Upper lobe of right lung (tissue), 1 donor: ENCODE measurements at places on chromosomes 11 and 22. TPM values are rescaled to one million over a fixed set of nuclear protein-coding genes. Genes with fewer than 3 reads are reported as not detected.

WNT7B gene
- 5.4 TPM for total RNA-seq

DNA sequence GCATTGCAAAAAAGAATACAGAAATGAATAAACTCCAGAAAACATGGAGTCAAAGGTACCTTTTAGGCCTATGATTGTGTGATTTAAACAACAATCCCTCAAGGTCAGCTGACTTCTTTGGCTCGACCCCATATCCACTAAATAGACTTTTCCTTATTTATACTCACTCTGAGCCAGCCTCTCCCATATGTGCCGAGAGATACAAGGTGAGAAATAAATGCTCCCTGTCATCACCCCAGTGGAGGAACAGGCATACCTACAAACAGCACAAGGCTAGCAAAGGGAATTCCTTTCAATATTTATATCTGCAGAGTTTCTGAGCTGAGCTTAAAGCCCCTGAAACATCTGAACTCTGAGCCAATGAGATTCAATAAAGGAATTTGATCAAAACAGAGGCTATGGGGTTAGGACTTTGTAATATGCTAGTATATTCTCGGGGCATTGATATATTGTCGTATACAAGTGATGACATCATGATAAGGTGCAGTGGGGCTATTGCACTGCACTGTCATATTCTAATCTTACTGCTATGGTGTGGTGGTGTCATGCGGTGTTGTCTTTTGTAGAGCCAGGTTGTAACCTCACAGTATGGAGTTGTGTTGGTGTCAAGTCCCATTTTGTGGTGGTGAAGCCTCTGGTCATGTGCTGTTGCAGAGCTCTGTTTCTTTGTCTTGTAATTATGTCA lies 56.0 kb upstream of the GALNT18 start:
- H3K27ac ChIP-seq: no peak overlapping the region
- no peaks in the 10 kb centered on the region for H3K27me3 ChIP-seq
- no peaks in the 10 kb centered on the region for H3K36me3 ChIP-seq

DNA sequence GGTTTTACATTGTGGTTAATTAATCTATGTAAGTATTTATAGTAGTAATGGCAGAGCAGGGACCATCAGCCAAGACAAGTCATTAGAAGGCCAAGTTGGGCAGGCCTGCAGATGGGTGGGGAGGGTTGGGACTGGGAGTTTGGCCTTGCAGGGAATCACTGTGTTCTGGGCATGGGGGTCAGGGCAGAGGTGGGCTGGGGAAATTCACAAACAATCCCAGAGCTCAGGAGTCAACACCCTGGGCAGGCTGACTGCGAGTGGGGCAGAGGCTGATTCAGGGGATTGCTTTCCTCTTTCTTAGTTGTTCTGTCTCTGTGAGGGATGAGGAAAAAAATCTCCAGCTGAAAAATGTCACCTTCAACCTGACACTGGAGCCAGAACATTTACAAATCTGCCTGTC lies 322.5 kb downstream of the NTM start:
- peaks cover 5% of the 10 kb centered on the region for H3K4me1 ChIP-seq
- H3K27ac ChIP-seq: no peak overlapping the region
- DNase-seq: no peak
- H3K27me3 ChIP-seq: peaks cover 24% of the 10 kb centered on the region
- H3K36me3 ChIP-seq: no peaks in the 10 kb centered on the region
- no peak overlapping the region for H3K4me3 ChIP-seq

NPTXR gene
- total RNA-seq: 6.3 TPM

GRCh38 chr11:15159085-15159484 lies 44.4 kb downstream of the INSC start:
- no peaks in the 10 kb centered on the region for H3K4me1 ChIP-seq
- H3K36me3 ChIP-seq: no peaks in the 10 kb centered on the region
- DNase-seq: no peak
- no peak overlapping the region for H3K27ac ChIP-seq
- H3K4me3 ChIP-seq: no peak overlapping the region
- H3K27me3 ChIP-seq: no peaks in the 10 kb centered on the region

DNA sequence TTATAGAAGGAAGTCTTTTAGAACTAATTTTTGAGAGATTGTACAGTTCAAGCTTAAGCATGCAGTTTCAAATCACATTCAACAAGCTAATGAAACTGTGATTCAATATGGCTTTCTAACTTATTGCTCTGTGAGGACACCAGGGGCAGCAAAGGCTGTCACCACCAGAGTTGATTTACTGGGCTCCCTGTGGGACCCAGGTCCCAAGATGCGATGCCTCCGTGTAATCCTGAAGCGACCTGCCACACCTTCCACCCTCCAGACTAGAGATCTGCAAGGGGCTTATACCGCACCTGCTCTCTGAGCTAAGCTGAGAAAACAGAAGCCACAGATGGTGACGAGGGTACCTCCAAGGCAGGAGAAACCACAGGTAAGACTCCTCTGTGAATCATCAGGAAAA lies 918 bp upstream of the OR51Q1 start:
- no peaks in the 10 kb centered on the region for H3K4me1 ChIP-seq
- no peak overlapping the region for H3K4me3 ChIP-seq
- DNase-seq: no peak
- H3K27me3 ChIP-seq: no peaks in the 10 kb centered on the region

GRCh38 chr11:47524291-47524874 lies 28.5 kb downstream of the CELF1 start:
- H3K36me3 ChIP-seq: no peaks in the 10 kb centered on the region
- H3K27ac ChIP-seq: peak overlapping the region; percentile 70
- DNase-seq: no peak
- no peak overlapping the region for H3K4me3 ChIP-seq
- peaks cover 60% of the 10 kb centered on the region for H3K4me1 ChIP-seq
- no peaks in the 10 kb centered on the region for H3K27me3 ChIP-seq

ZC3H12C gene
- 14.8 TPM for total RNA-seq

RTN3 gene
- total RNA-seq: 116 TPM

GRCh38 chr11:61587541-61587941 lies 6.7 kb upstream of the SYT7 start:
- peak overlapping the region; percentile 63 for H3K27ac ChIP-seq
- peaks cover 7% of the 10 kb centered on the region for H3K27me3 ChIP-seq
- H3K4me1 ChIP-seq: peaks cover 19% of the 10 kb centered on the region
- DNase-seq: peak; percentile 79
- peak overlapping the region; percentile 57 for H3K4me3 ChIP-seq
- no peaks in the 10 kb centered on the region for H3K36me3 ChIP-seq

DNA sequence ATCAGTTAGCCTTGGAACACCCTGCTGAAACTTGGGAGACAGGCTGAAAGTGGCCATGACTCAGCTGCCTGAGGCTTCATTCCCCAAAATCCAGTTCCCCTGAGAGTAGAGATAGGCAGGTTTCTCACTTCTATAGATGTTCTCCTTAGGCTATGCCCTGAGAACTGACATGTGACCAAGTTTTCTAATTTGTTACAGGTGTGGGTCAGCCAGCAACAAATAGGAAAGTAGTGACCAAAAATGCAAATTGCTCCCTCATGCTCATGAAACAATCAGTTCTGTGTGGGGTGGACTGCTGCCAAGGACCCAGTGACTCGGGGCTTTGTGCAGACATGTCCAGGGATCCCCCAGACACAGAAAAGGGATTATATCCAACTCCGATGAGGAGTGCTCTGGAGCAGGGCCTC lies 7.3 kb upstream of the CCDC15 start:
- DNase-seq: no peak
- no peaks in the 10 kb centered on the region for H3K4me1 ChIP-seq
- no peaks in the 10 kb centered on the region for H3K36me3 ChIP-seq
- no peak overlapping the region for H3K27ac ChIP-seq
- no peak overlapping the region for H3K4me3 ChIP-seq

DNA sequence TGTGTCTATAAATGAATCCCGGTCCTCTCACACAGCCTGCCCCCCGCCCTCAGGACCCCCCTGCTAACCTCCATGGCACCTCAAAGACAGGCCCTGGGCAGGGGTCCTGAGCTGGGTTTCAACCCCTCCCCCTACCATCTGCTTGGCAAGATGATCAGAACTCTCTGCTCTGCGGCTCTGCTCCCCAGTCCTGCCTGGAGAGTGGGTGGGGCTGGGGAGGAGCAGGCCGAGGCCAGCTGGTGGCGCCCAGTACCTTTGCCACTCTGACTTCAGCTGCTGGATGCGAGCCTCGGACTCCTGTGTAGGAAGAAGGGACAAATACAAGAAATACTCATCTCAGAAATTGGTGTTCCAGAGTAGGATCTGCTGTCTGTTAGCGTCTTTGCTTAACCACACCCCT lies 15.0 kb downstream of the SUN2 start:
- no peak for DNase-seq
- H3K4me3 ChIP-seq: no peak overlapping the region

OR2AG2 gene
- 0.14 TPM for total RNA-seq

GRCh38 chr11:24531528-24531927 lies 34.7 kb downstream of the LUZP2 start:
- H3K4me3 ChIP-seq: no peak overlapping the region
- H3K4me1 ChIP-seq: no peaks in the 10 kb centered on the region
- no peaks in the 10 kb centered on the region for H3K36me3 ChIP-seq
- no peak overlapping the region for H3K27ac ChIP-seq
- no peaks in the 10 kb centered on the region for H3K27me3 ChIP-seq

GRCh38 chr11:32344946-32345345 lies 90.4 kb downstream of the WT1 start:
- no peaks in the 10 kb centered on the region for H3K27me3 ChIP-seq
- H3K36me3 ChIP-seq: no peaks in the 10 kb centered on the region
- H3K27ac ChIP-seq: no peak overlapping the region

CHRNA10 gene
- total RNA-seq: 1.2 TPM

GRCh38 chr22:24289114-24289513 lies 18.5 kb downstream of the SPECC1L start:
- peak overlapping the region; percentile 1 for H3K4me3 ChIP-seq
- DNase-seq: no peak
- peaks cover 49% of the 10 kb centered on the region for H3K4me1 ChIP-seq
- H3K36me3 ChIP-seq: no peaks in the 10 kb centered on the region

GRCh38 chr11:10866893-10867331 lies 9.1 kb upstream of the ZBED5 start:
- H3K27me3 ChIP-seq: no peaks in the 10 kb centered on the region
- no peaks in the 10 kb centered on the region for H3K36me3 ChIP-seq
- no peak overlapping the region for H3K27ac ChIP-seq
- DNase-seq: no peak
- peaks cover 6% of the 10 kb centered on the region for H3K4me1 ChIP-seq

C11orf87 gene
- total RNA-seq: 0.35 TPM

- no peaks in the 10 kb centered on the region for H3K27me3 ChIP-seq
- no peak overlapping the region for H3K27ac ChIP-seq
- DNase-seq: no peak
These were observed 27.4 kb downstream of the RRAS2 start for GRCh38 chr11:14331476-14332136.

DNA sequence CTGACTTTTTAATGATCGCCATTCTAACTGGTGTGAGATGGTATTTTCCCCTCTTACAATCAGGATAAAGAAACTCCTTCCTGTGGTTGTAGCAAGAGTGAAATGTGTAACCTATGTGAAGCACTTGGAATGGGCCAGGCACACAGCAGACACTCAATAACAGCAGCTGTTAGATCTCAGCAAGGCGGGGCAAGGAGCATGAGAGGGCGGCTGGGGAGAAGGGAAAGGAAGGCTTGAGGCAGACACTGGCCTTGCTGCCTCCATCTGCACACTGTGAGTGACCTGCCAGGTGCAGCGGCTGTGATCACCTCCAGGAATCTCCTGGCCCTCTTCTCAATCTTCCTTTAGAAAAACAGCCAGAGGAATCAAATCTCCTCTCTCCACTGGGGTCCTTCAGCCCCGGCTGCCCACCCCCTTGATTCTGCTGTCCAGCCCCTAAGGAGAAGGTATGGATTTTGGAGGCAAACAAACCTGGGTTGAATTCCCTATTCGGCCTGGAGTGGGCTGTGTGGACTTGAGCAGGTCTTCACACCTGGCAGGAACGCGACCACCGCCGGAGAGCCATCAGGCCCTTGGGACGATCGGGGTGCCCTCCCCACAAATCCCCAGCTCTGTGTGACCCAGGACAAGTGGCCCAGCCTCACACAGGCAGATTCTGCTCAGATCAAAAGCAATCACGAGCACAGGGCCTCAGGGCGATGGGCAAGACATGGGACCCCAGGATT lies 49.0 kb downstream of the RPUSD4 start:
- H3K36me3 ChIP-seq: no peaks in the 10 kb centered on the region
- no peak overlapping the region for H3K27ac ChIP-seq
- no peaks in the 10 kb centered on the region for H3K4me1 ChIP-seq
- H3K27me3 ChIP-seq: no peaks in the 10 kb centered on the region

TIGD3 gene
- total RNA-seq: 0.43 TPM

GRCh38 chr11:65426839-65427690 lies 4.5 kb downstream of the NEAT1 start:
- H3K27me3 ChIP-seq: no peaks in the 10 kb centered on the region
- H3K4me1 ChIP-seq: peaks cover 38% of the 10 kb centered on the region
- H3K4me3 ChIP-seq: peak overlapping the region; percentile 98
- peak; percentile 70 for DNase-seq
- peak overlapping the region; percentile 100 for H3K27ac ChIP-seq

- H3K4me1 ChIP-seq: no peaks in the 10 kb centered on the region
- no peaks in the 10 kb centered on the region for H3K36me3 ChIP-seq
- DNase-seq: no peak
- H3K4me3 ChIP-seq: no peak overlapping the region
- H3K27me3 ChIP-seq: no peaks in the 10 kb centered on the region
These were observed 417.6 kb upstream of the ARHGAP42 start for GRCh38 chr11:100269516-100269915.

GRCh38 chr11:125591649-125592304 lies 875 bp upstream of the STT3A start:
- no peaks in the 10 kb centered on the region for H3K27me3 ChIP-seq
- peaks cover 4% of the 10 kb centered on the region for H3K36me3 ChIP-seq
- H3K27ac ChIP-seq: peak overlapping the region; percentile 97
- peak; percentile 77 for DNase-seq
- H3K4me1 ChIP-seq: peaks cover 20% of the 10 kb centered on the region
- H3K4me3 ChIP-seq: peak overlapping the region; percentile 85

GLB1L2 gene
- 4.9 TPM for total RNA-seq

OR10A2 gene
- not detected for total RNA-seq

DNA sequence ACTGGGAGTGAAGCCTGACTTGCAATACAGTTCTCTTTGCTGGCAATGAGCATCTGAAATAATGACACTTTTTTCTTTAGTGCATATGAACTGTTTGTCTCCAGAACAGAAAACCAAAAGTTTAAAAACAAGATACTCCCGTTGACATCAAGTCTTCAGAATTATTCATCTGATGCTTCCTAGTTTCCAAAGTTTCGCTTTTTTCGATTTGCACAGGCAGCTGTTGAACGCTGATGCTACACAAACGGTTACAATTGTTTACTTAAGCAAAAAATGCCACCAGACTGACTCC lies 612 bp upstream of the BIRC2 start:
- H3K27ac ChIP-seq: peak overlapping the region; percentile 98
- peaks cover 15% of the 10 kb centered on the region for H3K36me3 ChIP-seq
- H3K4me1 ChIP-seq: peaks cover 19% of the 10 kb centered on the region
- peak overlapping the region; percentile 86 for H3K4me3 ChIP-seq
- no peak for DNase-seq

C11orf52 gene
- 9.8 TPM for total RNA-seq
